ENCODE measurements at places on chromosomes 7 and 10.

GRCh38 chr10:123576706-123577105, 89.4 kb upstream of the GPR26 start:
- no peak for DNase-seq

DNA sequence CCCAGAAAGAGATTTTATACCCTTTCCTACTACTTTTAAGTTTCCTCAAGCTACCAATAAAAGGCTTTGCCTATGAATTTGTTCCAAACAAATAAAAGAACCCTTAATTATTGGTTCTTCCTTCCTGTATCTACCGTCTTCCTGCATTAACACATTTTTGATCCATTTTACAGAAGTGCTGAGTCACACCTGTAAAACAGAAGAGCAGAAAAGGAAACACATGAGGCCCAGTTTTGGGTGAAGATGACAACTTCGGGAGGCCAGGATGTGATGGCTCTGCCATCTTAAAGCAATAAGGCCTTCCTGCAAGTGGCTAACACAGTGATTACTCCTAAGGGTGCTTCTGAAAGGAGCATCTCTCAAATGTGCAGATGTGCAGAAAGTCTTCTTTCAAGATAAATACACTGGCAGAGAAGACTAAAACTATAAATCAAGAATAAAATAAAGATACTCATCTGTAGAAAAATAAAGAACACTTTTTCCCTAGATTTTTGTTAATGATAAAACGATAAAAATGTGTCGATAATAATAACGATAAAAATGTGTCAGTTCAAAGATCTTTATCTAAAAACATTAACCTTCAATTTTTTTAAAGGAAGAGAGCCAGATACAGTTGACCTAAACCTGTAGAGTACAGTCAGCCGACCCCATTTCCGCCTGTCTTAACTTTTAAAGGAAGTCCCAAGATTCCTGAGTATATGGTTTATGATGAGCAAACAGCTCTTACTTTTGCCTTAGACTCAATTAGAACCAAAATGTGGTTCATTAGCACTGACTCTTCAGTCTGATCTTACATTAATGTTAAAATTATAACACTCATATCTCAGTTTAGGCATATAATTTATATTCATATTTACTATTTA, 108.6 kb downstream of the UBE2H start:
- no peak for DNase-seq

DNA sequence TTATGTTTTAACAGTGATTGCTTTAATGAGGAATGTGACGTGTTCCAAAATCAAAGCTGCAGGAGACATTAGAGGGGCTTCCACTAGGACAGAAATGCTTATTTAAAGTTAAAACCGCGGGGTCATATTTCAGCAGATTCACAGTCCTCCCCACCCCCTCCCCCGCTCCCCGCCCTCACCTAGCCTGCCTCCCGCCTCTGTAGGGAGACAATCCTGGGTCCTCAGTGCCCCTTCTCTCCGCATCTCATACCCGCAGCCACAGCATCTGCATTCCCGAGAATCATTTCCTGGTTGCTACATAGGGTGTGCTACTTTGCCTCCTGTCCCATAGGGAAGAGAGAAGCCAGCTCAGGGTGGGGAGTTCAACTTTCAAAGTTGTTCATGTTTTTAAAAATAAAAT, 3.1 kb upstream of the DRGX start:
- DNase-seq: no peak

DNA sequence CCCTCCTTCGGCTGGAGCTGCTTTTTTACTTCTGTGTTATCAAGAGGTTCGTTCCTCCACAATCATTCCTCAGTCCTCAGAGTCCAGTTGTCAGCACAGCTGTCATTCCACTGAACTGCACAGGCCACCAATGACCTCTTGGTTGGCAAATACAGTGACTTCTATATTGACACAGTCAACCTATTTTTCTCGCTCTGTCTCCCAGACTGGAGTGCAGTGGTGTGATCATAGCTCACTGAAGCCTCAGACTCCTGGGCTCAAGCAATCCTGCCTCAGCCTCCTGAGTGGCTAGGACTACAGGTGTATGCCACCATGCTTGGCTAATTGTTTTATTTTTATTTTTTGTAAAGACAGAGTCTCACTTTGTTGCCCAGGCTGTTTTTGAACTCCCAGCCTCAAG, 27.7 kb downstream of the CRCP start:
- DNase-seq: no peak

DNA sequence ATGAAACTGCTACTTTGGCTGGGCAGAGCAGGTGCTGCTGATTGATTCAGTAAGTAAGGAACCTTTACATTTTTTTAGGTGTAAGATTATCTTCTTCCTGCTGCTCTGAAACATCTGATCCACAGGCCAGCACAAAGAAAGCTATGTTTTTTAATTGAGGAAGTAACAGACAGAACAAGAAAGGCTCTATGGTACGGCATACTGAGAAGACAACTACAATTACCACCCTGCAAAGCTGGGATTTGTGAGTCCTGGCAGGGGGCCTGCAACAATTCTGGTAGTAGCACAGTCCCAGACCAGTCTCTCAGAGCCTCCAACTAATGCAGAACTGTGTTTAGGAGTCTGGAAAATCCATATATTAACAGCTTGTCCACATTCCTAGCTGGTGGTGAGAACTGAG, 103.0 kb upstream of the LRRTM3 start:
- no peak for DNase-seq

GRCh38 chr7:2195400-2196246, 37.1 kb downstream of the MAD1L1 start:
- no peak for DNase-seq

DNA sequence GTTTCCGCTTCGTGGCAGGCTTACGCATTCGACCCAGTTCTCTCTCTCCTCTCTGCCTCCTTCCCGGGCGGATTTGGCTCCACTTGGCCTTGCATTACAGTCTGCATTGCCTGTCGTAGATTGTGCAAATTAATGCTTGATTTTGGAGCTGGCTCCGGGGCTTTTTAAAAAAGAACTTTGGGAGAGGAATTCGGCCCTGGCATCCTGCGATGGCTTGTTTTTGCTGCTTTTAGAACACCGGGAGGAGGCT, 767 bp downstream of the EIF4EBP2 start:
- no peak for DNase-seq

- DNase-seq: no peak
Measured at GRCh38 chr10:43062402-43063160, 14.3 kb upstream of the RET start.

DNA sequence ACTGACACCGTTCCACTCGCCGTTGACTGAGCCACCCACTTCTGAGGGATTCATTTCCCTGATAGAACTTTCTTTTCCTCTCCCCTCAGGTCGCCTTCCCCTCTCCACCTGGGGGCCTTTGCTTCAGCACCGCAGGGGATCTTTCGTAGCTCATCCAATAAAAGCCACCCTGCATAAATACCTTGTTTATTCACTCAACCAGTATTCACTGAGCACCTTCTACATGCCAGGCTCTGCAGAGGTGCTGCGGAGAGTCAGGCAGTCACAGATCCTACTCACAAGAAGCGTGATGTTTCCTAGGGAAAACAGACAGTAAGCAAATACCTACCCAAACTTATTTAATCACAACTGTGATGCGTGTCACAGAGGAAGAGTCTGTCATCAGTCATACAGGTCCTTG, 127.7 kb downstream of the TEX36 start:
- no peak for DNase-seq

DNA sequence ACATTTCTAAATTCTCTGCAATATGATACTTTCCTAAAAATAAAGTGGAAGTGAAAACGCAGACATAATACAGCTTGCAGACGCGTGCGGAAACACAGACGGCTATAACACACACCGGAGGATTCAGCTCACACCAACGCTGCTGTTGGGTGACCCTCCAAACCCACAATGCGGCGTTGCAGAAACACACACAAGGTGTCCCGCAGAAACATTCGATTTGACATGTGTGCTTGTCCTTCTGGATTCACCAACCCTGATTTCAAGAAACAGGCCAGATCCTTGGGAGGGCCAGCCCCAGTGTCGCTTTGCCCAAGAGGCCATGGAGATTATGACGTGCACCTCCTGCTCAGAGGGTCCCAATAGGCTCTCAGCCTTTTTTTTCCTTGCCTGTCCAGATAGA, 136.7 kb upstream of the TCERG1L start:
- DNase-seq: no peak

GRCh38 chr10:91880310-91880709, 29.0 kb downstream of the FGFBP3 start:
- no peak for DNase-seq

- no peak for DNase-seq
Measured at GRCh38 chr7:74026903-74027682, 880 bp upstream of the ELN start.

GRCh38 chr7:44665531-44666213, 59.2 kb downstream of the OGDH start:
- no peak for DNase-seq

DNA sequence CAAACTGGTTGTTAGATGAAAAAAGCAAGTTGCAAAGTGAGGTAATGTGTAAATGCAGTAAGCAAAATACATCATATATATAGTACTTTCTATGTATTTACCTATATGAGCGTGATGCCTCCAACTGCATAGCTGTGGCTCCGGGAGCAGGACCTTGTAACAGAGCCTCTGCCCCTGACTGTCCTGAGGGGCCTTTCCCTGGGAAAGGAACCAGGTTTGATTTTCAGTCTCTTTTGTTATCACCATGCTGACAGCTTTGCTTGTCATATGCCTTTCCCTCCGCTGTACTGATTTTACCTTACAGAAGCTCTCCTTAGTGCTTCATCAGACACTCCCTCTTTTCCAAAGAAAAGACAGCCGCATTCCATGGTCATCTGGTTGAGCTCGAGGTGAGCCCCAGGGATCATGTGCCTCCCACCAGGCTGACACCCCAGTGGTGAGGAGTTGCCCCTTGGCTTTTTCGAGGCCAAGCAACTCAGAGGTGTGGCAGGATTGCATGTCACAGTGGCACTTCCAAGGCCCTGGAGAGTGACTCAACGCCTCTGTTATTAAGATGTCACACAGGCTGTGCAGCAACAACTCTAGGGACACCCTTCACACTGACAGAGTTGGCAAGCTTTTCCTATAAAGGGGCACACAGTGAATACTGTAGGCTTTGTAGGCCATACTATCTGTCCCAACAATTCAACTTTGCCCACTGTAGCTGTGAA, 78.9 kb downstream of the ALOX5 start:
- no peak for DNase-seq

- no peak for DNase-seq
Measured at GRCh38 chr7:78803501-78804127, 649.9 kb downstream of the MAGI2 start.

- DNase-seq: no peak
Measured at GRCh38 chr10:130804281-130804680, 507.2 kb downstream of the TCERG1L start.

GRCh38 chr7:26476271-26476670, 184.6 kb downstream of the SNX10 start:
- no peak for DNase-seq

- DNase-seq: no peak
Measured at GRCh38 chr7:15688911-15689310, 2.4 kb upstream of the MEOX2 start.

GRCh38 chr7:32102432-32102873, 32.2 kb upstream of the PDE1C start:
- DNase-seq: no peak

DNA sequence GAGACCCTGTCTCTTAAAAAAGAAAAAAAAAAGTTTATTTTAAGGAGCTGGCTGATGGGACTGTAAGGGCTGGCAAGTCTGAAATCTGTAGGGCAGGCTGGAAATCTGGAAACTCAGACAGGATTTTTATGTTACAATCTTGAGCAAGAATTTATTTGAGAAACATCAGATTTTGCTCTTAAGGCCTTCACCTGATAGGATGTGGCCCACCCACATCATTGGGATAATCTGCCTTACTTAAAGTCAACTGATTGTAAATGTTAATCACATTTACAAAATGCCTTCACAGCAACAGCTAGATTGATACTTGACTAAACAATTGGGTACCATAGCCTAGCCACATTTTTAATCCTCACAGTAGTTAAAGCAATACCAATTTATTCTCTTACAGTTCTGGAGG, 11.5 kb downstream of the MINDY4 start:
- no peak for DNase-seq

- DNase-seq: no peak
Measured at GRCh38 chr10:92213049-92213448, 77.8 kb downstream of the CPEB3 start.

DNA sequence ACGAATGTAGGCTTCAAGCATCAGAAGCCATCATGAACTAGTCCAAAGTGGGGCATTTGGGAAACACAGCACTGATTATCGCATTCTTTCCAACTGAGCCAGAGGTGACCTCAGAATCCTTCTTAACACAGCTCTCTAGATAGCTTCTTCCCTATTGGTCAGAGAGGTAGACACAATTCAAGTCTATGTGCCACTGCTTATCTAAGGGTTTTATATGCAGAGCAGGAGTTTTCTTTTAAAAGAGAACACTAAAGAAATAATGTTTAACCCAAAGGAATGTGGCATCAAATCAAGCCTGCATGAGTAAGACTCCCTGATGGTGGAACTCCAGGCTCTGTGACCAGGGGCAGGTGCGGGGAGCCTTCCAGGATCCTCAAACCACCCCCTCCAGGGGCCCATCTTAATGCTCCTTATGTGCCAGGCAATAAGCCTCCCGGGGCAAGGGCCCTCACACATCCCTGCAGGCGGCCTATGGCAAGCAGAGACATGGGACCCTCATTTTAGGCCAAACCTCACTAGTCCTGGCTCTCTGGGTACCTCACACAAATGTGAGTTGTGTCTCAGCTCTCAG, 13.8 kb downstream of the HSPA12A start:
- DNase-seq: no peak

DNA sequence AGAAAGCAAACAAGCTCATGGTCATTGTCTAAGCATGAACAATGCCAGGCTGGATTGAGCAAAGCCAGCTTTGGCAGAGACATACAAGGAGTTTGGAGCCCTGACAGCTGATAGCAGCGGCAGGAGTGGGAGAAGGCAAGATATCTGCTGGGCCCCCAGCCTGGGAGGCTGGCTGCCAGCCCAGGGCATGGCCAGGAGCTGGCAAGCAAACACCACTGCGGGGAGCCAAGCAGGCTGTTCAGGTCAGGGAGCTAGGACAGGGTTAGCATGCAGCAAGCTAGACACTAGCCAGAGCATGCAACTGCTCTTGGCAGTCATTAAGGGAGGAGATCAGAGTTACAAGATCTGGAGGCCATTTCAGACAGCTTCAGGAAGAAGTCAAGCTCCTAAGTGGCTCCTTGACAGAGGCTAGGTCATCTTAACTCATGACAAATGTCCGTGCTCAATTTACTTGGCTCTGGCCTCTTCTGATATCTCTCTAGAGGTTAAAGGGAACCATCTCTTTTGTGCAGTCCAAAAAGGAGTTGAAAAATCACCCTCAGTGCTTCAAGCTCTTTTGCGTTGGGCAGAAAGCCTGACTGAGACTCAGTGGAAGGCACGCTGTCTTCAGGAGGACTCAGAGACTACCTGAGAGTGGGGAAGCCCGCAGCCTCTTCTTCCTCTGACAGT, 436.8 kb upstream of the C7orf33 start:
- no peak for DNase-seq

- no peak for DNase-seq
Measured at GRCh38 chr10:108052981-108053380, 888.5 kb upstream of the SORCS1 start.
